ENCODE measurements at places on chromosomes 2 and 18.

GRCh38 chr2:118925476-118925875, 16.5 kb upstream of the MARCO start:
- no peak for DNase-seq

- no peak for DNase-seq
These were observed 192.1 kb downstream of the OTX1 start for GRCh38 chr2:63242747-63243146.

DNA sequence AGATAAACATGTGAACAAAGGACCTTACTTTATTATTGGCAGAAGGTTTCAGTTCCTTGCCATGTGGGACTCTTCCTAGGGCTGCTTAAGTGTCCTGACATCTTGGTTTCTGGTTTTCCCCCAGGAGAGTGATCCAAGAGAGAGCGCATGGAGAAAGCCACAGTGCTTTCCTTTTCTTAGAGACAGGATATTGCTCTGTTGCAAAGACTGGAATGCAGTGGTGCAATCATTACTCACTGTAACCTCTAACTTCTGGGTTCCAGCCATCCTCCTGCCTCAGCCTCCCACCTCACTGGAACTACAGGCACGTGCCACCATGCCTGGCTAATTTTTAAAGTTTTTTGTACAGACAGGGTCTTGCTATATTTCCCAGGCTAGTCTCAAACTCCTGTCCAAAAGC, 38.1 kb upstream of the TCF7L1 start:
- DNase-seq = no peak

- no peak for DNase-seq
These were observed 122.2 kb downstream of the TANC1 start for GRCh38 chr2:159090514-159091201.

DNA sequence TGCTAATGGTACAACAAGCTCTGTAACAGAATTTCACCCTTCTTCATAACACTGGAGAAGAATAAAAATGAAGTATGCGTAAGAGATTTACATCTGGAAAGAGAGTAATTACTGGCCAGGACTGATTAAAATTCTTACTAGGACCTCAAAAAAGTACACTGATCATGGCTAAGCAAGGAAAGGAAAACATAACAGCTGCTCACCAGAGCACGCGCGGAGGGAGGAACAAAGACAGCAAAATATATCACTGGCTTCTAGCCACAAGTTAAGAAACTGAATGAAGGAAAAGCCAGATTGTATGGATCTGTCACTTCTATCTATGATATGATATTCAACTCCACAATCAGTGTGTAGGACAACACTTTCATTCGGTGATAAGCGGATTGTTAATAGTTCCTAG, 15.6 kb upstream of the CYTIP start:
- no peak for DNase-seq

GRCh38 chr2:99240431-99240830, 15.0 kb downstream of the LYG2 start:
- DNase-seq = no peak

- DNase-seq = no peak
These were observed 11.4 kb upstream of the KCNJ13 start for GRCh38 chr2:232787806-232788205.

GRCh38 chr2:200222791-200223190, 83.7 kb upstream of the SPATS2L start:
- DNase-seq = no peak

DNA sequence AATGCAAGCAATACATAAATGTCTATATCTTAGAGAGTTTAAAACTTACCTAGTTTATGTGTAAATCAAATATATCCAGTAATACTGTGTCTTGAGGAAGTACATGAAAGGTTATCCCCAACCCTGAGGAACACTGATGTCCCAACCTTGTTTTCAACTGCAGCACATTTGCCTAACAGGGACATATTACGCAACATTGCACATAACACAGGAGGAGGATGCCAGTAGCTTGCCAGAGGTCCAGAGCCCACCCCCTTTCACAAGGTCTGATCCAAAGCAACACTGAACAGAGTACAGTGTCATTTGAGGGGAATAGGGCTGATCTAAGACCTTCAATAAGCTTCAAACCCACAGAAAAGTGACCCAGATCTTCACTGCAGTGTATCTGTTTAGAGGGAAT, 678.5 kb downstream of the ARHGAP15 start:
- no peak for DNase-seq

- DNase-seq = no peak
These were observed 29.6 kb upstream of the MLPH start for GRCh38 chr2:237457388-237457941.

DNA sequence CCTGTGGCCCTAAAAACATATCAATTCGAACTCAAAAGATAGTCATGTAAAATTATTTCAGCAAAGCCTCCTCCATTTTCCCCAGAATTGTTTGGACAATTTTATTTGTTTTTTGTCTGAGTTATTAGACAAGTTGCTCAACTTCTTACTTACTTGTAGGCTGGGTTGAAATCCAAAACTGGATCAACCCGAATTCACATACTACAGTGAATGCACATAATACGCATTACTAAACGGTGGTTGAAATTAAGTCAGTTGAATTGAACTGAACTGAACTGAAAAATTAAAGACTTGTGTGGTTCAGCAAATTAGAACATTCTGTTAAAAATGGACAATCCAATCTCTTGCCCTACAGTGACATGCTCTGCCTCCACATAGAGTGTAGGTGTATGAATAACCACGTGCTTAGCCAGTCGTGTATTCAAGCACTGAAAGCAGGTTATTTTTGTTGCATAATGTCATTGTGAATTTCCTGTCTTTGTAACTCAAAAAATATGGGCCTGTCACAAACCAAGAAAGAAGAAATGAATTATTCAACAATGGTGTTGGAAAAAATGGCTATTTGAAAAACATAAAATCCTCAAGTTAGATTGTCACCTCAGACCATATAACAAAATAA, 441.0 kb downstream of the TXNL1 start:
- DNase-seq = no peak

- no peak for DNase-seq
These were observed 54.2 kb downstream of the DDX1 start for GRCh38 chr2:15645720-15646385.

All from stimulated activated CD8-positive, alpha-beta memory T cell treated with anti-CD3 and anti-CD28 coated beads, Interleukin-7, amount 100 ng/mL, for 1 hour (primary cell).